HL-60 (cell line): ENCODE measurements at places on chromosomes 16 and 17.
A peak's percentile ranks its signal among the peaks of the same experiment; 100 is the strongest.

GRCh38 chr16:85878875-85879274 is 20.1 kb upstream of the IRF8 start:
- no peak for DNase-seq

DNA sequence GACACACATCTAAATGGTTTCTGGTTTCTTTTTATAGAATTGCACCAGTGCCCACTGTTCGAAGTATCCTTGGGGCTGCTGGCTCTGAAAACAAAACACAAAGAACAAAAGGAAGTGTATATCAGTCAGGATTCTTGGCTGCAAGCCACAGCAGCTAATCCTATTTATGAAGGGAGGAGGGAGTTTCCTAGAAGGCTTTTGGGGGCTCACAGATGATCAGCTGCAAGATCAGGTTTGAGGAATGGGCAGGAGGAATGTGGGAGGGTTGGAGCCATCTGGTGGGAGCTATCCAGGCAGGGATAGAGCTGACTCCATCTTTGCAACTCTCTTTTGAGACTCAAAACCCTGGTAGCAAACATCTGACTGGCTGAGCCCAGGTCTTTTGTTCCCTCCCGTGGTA is 118.3 kb upstream of the EEF2KMT start:
- no peak for DNase-seq

DNA sequence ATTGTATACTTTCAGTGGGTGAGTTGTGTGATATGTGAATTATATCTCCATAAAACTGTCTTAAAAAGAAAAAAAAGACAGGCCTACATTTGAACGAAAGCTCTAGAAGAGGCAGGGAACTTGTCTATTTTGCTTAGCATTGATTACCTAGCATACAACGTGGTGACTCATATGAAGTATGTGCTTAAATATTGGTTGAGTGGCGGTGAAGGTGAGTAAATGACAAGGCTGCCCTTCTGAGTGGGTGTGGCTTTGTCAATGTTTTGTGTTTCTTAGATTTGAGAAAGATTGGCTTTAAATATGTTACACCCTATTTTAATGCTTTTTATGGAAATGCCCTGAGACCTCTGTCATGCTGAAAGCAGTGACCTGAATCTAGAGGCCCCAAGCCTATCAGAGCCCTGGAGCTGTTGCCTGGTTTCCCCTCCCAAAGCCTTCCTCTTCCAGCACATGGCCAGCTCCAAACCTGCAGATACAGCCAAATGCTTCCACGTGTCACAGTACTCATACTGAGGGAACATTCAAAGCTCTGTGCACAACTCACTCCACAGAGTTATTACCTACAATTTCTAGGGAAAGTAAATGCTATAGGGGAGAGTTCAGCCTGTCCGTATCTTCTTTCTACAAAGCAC is 260.0 kb downstream of the PHKB start:
- DNase-seq: no peak

GRCh38 chr17:9669551-9670008 is 24.3 kb downstream of the USP43 start:
- DNase-seq: no peak

DNA sequence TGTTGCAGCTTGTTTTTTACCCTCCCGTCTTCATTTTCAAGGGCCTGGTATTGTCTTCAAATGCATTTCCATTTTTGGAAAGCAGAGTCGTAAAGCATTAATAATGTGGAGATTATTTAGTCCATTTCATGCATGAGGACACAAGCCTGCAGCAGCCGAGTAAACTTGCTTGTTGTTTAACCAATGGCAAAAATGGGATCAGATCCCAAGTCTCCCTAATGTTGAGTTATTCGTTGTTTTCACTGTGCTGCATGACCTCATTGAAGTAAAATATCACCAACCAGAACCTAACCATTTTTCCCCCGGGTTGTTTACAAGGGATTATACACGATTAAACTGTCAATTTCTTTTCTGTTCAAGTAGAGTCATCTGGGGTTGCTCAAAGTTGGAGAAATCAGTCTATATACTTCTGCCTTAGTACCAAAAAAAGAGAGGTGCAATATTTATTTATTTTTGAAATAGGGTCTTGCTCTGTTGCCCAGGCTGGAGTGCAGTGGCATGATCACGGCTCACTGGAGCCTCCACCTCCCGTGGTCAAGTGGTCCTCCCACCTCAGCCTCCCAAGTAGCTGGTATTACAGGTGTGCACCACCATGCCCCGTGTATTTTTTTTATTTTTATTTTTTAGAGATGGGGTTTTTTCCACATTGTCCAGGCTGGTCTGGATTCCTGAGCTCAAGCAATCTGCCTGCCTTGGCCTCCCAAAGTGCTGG is 12.4 kb downstream of the AMZ2 start:
- DNase-seq: no peak

- DNase-seq: peak; percentile 14
Measured at GRCh38 chr17:57735707-57736106, 9.4 kb downstream of the CCDC182 start.

GRCh38 chr17:38430316-38430715 is 2.1 kb downstream of the ARHGAP23 start:
- DNase-seq: no peak

GRCh38 chr16:85327731-85328675 is 215.7 kb upstream of the CIBAR2 start:
- no peak for DNase-seq

GRCh38 chr17:17084317-17084835 is 42.1 kb downstream of the MPRIP start:
- DNase-seq: no peak

GRCh38 chr16:14667347-14668266 is 26.5 kb downstream of the PLA2G10 start:
- no peak for DNase-seq

GRCh38 chr16:2690852-2691251 is 8.5 kb downstream of the KCTD5 start:
- DNase-seq: no peak

DNA sequence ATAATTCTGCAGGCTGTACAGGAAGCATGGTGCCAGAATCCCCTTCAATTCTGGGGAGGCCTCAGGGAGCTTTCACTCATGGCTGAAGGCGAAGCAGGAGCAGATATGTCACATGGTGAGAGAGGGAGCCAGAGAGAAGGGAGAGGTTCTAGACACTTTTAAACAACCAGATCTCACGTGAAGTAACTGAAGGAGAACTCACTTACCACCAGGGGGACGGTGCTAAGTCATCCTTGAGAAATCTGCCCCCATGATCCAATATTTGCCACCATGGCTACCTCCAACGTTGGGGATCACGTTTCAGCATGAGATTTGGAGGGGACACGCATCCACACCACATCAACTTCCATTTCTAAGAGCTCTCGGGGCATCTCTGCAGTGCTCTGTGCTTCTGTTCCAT is 37.4 kb upstream of the GNA13 start:
- no peak for DNase-seq

- no peak for DNase-seq
Measured at GRCh38 chr17:54282886-54283285, 460.2 kb downstream of the KIF2B start.

DNA sequence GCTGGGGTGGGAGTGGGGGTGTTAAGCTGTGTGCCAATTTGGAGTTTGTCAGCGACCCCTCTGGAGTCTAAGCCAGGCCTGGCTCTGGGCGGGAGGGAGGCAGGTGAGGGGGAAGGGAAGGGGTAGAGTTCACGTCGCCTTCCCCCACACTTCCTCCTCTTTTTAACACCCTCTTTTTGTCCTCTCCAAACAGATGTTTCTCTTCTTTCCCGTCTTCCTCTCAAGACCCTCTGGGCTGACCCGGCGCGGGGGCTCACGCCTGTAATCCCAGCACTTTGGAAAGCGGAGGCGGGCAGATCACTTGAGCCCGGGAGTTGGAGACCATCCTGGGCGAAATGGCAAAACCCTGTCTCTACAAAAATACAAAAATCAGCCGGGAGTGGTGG is 3.3 kb downstream of the HOXB1 start:
- no peak for DNase-seq

DNA sequence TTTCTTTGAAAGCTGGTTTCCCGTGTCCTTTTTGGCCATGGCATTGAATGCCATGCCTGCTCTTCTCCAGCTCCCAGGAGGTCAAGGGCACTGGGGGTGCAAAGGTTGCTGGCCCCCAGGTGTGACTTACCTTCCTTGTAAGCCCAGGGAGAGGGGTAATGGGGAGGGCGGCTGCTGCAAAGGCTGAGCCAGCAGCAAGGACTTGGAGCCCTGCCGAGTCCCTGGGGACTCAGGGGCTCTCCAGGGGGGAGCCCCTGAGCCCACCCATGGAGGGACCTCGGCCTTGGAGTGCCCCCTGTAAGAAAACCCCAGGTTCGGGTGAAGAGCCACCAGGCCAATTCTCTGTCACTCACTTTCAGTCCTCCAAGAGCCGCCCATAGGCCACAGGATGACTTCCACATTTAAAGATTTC is 5.9 kb upstream of the CCL22 start:
- no peak for DNase-seq

DNA sequence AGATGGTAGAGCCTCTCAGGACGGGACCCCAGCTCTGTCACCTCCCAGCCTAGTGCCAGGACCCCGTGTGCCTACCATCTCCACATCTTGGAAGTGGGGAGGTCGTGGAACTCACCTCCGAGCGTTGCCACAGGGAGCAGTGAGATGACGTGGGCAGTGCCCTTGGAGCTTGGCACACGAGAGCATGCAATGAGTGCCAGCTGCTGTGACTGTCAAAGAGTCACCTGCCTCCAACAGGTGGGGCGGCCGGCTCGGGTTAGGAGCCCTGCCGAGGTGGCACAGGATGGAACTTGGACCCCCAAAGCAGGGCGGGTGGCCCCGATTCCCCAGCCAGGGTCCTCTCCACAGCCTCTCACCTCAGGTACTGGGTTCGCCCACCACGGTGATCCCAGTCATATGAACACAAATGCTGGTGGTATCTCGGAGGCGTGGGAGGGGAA is 5.5 kb downstream of the VPS4A start:
- no peak for DNase-seq

DNA sequence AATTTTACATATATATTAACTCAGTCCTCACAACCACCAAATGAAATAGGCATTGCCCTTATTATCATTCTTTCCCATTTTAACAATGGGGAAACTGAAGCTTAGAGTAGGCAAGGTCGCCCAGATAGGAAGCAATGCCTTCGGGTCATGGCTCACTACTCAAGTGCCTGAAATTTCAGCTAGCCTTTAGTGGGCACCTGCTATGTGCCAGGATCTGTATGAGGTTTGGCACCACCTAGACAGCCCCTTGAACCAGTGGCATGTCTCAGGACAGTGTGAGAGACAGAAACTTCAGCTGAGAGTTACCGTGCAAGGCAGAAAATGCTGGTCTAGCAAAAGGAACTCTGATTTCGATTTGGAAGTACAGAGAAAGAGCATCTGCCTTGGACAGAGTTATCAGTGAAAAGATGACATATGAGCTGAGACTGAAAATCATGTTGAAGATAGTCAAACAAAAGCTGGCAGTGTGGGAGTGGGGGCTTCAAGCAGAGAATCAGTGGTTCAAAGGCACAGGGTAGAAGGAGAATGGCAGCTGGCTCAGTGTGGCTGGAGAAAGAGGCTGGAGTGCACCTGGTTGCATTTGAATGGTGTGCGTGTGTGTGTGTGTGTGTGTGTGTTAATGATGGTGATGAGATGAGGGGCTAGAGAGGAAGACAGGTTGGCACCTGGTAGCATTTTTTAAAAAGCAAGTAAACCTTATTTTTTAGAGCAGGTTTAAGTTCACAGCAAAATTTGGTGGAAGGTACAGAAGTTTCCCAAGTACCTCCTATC is 29.1 kb downstream of the CDH13 start:
- DNase-seq: no peak

GRCh38 chr16:72995151-72995881 is 52.6 kb downstream of the ZFHX3 start:
- DNase-seq: no peak

- DNase-seq: no peak
Measured at GRCh38 chr16:86193528-86194193, 294.7 kb downstream of the IRF8 start.

DNA sequence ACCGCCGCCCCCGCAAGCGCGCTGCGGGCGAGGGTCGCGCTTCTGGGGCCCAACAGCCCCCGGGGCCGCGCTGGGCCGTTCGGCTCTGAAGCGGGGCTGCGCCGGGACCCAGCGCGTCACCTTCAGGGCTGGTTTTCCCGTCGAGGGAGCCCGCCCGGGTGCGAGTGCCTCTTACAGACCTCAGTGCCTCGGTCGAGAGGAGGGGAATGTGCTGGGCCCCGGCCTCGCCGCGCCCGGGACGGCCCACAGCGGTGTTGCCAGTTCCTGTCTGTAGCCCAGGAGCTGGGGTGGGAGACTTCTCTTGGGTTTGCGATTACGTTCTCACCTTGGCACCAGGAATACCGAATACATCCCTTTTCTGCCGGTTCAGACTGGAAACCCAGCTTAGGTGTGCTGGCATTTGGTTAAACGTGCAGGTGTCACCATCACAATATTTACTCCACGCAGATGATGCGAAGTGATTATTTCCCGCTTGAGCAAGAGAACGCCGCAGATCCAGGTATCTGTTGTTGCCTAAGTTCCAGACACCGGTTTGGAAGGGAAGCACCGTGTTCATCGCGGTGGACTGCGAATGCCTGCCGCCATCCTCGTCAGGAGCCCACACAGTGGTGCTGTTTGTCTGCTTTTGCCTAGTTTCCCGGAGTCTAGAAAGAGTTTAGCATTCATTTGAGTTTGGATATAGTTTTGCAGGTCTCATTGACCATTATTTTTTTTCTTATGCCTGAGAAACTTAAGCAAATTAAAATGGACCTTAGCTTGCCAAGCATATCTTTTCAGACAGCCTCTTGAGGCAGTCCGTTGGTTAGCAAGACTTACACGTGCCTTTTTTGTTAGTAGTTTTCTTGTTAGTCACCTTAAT is 914 bp downstream of the MAP1LC3B start:
- no peak for DNase-seq

DNA sequence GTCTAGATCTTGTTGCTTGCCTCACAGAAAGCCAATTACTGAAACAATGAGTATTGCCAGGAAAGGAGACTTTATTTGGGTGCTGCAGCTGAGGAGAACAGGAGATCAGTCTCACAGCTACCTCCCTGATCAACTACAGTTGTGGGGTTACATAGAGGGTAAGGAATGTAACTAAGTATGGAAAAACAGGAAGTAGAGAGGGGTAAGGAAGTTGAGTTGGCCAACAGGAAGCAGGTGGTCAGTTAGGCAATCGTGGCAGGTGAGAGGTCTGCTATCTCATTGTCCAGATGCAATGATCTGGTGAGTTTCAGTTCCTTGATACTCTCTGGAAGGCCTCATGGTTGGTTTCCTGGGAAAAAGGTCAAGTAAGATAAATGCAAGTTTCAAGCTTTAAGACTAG is 333.1 kb upstream of the GOT2 start:
- DNase-seq: peak; percentile 98

- DNase-seq: no peak
Measured at GRCh38 chr17:9918352-9918751, 13.3 kb upstream of the RCVRN start.

DNA sequence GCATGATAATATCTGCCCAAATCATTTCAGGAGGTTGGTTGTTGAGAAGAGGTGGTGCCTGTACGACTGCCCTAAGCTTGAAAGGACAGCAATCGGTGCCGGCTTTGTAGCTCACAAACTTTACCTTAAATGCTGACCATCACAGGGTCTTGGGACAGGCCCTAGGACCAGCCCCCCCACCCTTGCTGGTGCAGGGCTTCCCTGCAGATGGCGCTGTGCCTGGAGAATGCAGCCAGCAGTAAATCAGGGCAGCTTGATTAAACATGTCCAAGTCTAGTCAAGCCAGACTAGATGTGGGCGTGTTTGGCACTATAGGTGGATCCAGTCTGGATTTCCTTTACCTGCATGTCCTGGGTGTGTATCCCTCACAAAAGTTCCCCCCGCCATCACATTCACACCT is 135.5 kb upstream of the CRHR1 start:
- DNase-seq: no peak
